ENCODE measurements at places on chromosomes 4 and X.

DNA sequence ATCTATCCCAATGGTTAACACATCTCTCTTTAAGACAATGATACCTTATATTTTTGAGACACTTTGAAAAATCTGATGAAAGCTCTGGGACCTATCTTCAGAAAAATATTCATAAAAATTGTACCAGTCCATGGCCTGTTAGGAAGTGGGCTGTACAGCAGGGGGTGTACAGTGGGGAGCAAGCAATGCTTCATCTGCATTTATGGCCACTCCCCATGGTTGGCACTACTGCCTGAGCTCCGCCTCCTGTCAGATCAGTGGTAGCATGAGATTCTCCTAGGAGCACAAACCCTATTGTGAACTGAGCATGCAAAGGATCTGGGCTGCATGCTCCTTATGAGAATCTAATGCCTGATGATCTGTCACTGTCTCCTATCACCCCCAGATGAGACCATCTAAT is 42.6 kb downstream of the C4orf51 start:
- DNase-seq: peak; percentile 4

DNA sequence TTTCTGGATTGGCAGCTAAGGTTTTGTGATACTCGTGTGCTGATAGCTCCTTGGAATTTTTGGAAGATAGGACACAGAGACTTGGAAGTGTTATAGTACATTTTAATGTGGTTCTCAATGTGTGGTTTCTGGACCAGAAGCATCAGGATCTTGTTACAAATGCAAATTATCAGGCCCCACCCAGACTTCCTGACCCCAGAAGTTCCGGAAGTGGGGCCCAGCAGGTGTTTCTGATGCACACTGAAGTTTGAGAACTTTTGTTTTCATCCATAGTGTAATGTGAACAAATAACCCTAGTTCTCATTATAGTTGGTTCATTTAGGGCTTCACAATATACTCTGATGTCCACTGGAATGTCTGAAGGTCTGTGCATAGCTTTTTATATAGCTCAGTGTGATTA is 49.6 kb downstream of the LAMP2 start:
- DNase-seq: no peak

DNA sequence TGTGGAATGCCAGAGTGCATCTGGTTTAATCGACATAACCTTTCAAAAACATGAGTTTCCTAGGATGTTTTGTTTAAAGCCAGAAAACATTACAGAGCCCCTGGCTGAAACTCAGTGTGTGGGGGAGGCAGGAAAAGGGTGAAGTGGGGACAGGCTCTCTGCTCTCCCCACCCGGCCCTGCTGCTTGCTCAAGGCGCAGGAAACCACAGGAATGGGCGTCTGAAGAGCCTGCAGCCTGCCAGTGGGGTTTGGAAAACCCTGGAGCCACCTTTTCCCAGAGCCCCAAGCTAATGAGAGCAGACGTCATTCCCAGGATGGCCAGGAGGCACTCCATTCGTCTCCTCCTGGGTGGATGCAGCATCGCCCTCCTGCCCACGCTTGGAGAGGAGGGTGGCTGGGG is 240.6 kb downstream of the AFAP1 start:
- DNase-seq: no peak

- DNase-seq: no peak
Observed at GRCh38 chr4:69974631-69975030, 9.1 kb upstream of the CSN2 start.

- no peak for DNase-seq
Observed at GRCh38 chr4:189981970-189982369, 41.3 kb downstream of the FRG1 start.

DNA sequence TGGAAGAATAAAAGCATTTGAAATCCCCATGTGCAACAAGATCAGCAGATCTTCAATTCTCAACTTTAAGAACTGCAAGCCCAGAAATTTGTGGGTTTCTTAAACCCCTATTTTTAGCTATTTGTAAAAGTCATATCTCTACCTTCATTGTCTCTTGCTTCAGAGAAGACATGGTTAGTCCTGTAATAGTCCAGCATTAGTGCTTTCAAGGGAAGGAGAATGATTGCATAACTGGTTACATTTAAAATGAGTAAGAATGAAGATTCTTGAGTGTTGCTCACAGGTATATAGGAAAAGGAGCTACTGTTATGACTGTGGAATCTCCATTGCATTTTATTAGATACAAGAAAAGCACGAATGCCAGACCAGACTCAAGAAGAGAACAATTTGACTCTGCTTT is 84.0 kb downstream of the CCSER1 start:
- no peak for DNase-seq

DNA sequence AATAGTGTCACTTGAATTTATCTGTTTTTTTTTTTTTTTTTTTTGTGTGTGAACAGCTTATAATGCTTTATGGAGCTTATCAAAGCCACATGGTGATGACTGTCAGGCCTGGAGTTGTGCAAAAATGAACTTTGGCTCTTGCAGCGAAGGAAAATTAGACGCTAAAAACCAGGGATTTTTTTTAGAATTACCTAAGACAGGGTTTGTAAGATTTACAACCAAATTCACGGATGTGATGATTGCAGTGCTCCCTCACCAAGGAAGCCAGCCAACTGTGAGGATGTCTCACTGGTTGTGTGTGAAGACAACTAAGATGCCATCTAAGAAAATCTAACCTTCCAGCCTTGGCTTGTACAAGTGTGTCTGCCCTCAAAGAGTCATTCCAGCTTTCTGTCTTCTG is 127.1 kb upstream of the SLC4A4 start:
- DNase-seq: no peak

DNA sequence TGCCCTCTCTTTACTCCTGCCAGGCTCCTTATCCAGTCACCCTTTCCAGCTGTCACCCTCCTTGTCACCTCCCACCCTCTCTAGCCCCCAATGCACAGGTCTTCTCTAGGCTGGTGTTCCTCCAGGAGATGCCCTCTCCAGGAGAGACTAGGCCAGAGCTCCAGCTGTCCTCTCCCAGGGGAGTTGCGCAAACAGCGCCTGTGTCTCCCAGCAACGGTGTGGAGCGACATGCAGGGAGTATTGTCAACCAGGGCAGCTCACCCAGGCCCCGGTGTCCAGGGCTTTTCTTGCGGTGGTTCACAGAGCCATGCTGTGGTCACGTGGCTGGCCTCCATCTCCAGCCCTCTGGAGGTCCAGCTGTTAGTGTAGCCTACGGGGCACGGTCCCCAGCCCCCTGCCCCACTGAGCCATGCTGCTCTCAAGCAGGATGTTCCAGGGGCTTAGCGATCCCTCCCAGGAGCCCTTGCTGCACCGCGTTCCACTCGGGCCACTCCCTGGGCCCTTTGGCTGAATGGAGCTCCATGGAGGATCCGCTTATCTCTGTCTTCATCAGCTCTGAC is 34.8 kb downstream of the CCNQ start:
- DNase-seq: peak; percentile 81

- no peak for DNase-seq
Observed at GRCh38 chr4:7416745-7417432, 17.8 kb downstream of the PSAPL1 start.

GRCh38 chr4:3158841-3159240 is 84.4 kb downstream of the HTT start:
- no peak for DNase-seq

DNA sequence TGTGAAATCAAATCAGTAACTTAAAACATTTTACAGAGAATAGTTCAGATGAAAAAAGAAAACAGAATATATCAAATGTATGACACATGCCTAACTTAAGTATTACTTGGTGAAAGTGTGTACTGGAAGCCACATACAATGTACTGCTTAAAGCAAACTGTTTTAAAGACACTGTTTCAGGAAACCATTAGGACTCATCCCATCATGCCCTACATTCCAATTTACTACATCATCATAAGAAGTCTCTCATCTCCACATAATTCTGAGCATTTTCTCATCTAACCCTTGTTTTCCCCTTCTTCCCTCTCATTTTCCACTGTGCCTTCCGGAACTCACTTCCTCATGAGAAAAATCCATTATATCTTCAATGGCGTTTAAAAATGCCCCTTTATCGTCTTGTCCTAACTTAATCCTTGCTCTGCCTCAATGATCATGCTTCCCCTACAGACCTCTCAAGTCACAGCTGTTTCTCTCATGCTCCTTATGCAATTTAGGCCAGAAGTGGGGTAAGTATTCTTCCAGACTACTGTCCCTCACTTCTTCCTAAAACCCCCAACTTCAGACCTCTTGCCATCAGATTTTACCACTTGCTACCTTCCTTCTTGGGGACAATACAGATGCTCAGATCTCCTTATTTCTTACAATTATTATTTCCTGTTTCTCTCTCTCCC is 26.8 kb upstream of the FGF5 start:
- DNase-seq: no peak

DNA sequence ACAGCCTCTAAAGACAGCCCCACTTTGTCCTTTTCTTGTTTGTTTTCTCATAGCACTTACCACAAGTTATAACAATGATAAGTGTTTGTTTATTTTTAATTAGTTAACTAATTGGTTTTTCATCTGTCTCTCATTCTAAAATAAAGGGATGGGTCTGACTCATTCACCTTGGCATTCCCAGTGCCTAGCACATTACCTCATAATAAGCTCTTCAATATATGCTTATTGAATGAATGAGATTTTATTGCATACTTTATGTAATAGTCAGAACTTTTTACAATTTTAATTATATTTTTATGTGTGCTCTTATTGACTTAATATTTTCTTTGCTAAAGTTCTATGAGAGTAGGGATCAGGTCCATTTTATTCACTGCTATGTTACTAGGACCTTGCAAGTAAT is 22.8 kb upstream of the PRKG2 start:
- no peak for DNase-seq

DNA sequence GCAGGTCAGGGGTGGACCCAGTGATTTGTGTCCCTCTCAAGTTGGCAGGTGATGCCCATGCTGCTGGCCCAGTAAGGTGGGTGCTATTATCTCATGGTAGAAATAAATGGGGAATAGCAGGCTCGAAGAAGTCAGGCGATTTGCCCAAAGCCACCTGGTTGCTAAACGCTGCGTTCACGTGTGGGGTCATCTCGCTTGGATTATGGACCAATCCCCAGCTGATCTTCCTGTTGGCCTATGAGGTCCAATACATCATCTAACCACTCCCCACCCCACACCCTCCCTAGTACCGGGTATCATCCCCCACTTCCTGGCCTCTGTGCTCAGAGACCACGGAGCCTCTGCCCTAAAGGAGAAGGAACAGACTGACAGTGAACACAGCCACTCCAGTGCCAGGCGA is 18.3 kb upstream of the MSX1 start:
- DNase-seq: no peak

- no peak for DNase-seq
Observed at GRCh38 chrX:56113785-56114436, 118.2 kb upstream of the KLF8 start.

DNA sequence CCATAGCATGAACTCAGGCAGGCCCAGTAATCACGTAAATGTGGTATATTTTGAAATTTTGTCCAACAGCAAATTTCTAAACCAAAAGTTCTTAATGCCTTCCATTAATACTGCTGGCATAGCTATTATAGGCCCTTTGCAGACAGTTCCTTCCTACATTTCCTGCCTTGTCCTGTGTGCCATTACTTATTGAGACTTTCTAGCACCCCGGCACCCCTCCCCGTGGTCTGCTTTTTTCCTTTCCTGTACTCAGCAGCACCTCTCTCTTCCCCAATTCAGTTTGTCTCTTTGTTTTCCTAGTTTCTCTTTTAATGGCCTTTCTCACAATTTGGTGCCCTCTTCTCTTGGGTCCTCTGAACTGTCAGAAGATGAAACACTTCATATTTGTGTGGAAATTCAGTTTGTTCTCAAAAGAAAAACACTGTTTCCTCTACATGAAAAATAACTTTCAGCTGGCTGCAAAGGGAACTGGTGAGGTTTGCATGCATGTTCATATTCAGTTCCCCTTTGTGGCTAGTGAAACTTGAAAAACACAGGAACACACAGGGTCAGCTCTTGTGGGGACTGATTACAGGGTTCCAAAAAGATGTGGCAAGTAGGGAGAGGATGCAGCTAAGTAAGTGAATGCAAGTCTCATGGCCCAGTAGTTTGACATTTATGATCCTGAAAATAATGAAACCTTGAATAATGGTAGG is 17.1 kb downstream of the GPR34 start:
- peak; percentile 82 for DNase-seq

GRCh38 chr4:67333664-67334063 is 211.6 kb downstream of the CENPC start:
- DNase-seq: no peak

DNA sequence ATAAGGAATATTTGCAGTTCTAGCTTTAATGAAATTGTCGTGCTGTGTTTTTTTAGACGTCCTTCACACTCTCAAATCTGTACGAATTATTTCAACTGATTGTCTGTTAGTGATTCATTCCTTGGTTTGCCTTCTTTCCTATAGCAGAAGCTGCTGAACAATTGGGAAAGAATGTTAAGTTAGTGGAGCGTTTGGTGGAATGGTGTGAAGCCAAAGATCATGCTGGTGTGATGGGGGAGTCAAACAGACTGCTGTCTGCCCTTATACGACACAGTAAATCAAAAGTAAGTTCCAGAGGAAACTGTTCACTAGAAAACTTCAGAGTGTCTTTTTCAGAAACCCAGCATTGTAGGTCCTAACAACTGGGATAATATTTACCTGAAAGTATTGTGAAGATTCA is 159.9 kb downstream of the RAP1GDS1 start:
- no peak for DNase-seq

- no peak for DNase-seq
Observed at GRCh38 chr4:13461191-13461905, 22.8 kb downstream of the RAB28 start.

GRCh38 chr4:48490012-48490679 is at the start of gene ZAR1:
TSS of gene ZAR1 (plus strand) at chr4:48490252. CDS start at chr4:48490292, 40 bp downstream.
- DNase-seq: no peak

All from NB4 (cell line).